ENCODE measurements at places on chromosomes 2 and 18.
A peak's percentile ranks its signal among the peaks of the same experiment; 100 is the strongest.

DNA sequence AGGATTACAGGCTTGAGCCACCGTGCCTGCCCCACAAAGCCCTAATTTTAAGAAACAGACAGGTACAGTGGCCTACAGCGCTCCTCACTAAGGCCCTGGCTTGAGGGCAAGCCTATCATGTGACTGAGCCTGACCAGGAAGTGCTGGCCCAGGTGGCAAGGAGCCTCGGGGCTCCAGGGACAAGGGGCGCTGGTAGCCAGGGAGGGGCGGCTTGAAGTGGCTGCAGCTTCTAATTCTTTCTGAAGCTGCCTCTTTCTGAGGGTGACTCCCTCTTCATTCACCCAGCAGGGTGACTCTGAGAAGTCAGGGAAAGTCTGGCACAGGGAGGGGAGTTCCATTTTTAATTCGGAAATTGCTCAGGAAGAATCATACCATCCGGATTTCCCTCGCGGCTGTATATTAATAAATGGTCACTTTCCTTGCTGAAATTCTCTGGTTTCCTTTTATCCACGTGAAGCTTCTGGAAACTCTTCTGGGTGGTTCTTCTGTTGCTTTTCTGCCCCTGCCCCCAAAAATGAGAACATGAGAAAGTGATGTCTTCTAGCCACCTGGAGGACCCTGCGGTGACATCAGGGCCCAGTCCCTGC lies 115.7 kb downstream of the FAM210A start:
- no peak for ATAC-seq

GRCh38 chr2:218536804-218537494 lies 31.2 kb downstream of the USP37 start:
- ATAC-seq = no peak

GRCh38 chr2:41605311-41605710 lies 442.5 kb upstream of the PKDCC start:
- no peak for ATAC-seq

DNA sequence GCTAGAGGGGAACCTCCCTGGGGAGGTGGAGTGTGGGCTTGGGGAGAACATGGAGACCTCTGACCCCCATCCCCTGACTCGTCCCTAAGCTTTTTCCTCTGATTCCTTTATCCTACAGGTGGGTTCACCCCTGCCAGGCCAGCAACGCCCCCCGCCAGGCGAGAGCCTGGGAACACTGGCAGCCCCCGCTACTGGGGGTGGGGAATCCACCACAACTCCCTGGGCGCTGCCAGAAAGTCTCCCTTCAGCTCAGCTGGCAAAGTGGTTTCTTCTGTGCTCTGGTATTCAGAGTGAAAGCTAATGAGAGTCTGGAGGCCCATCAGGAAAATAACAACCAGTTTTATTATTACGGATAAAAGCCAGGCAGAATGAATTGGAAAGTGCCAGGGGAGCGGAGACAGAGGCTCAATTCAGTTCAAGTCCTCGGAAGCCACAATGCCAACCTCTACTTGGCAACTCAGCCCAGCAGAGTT lies 2.8 kb downstream of the DIPK1C start:
- no peak for ATAC-seq

GRCh38 chr2:133817680-133818566 lies 249.7 kb upstream of the NCKAP5 start:
- peak; percentile 92 for ATAC-seq

DNA sequence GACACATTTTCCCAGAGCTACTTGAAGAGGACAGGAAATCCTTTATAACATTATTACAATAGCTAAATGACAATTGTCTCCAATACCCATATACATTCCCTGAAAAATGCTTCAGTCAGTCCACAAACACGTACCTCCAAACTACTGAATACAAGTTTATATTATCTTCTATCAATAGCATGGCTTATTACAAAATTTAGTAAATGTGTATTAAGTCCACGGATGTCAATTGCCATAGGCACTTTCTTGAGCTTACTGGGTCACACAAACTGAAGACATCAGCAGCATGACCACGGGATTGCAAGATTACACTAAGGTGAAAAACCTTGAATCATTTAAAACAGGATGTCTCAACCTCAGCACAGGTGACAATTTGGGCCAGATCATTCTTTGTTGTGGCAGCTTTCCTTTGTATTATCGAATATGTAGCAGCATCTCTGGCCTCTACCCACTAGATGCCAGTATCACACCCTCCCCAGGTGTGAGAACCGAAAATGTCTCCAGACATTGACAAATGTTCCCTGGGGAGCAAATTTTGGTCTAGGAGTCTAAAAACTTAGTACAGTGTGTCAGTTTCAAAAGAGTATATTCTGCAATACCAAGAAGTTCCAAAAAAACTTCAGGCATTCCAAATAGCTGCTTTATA lies 1.4 kb downstream of the MBD2 start:
- no peak for ATAC-seq

DNA sequence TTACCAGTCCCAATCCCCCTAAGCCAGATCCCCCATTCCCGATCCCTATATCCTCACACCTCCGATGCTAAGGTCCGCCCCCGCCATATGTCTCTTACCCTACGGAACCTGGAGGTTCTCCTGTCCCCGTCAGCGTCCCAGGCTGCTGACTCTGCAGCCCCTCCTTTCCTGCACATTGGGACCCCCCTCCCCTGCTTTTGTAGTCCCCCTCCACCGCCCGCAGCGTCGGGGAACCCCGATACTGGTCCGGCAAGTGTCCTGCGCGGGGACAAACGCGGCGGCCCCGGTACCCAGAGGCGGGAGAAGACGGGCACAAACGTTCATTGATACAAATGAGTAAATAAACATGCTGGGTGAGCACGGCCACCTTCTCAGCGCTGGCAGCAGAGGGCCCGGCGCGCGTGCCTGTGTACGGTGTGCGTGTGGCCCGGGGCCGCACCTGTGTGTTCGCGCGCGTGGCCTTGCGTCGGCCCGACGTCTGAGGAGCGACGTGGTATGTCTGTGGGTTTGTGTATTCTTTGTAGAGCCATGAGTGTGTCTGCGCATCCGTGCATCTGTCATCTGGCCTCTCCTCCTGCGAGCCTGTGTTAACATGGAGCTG lies 2.0 kb upstream of the CYP26B1 start:
- peak; percentile 36 for ATAC-seq

DNA sequence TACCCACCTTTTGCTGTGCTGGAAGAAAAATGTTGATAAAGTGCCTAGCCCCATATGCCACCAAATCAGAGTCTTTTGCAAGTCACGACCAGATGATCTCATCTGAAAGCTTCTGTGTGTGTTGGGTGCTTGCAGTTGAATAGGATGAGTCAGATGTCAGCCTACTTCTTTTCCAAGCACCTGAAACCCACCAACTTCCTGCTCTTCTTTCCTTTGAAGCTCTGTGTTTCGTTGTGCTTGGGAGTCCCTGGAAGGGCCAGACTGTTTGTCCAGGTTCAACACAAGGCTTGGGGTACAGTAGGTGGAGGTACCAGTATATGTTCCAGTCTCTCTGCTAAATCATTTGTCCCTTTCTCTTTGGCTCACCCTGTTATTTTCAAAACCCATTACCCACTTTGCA lies 36.8 kb upstream of the LCLAT1 start:
- no peak for ATAC-seq

DNA sequence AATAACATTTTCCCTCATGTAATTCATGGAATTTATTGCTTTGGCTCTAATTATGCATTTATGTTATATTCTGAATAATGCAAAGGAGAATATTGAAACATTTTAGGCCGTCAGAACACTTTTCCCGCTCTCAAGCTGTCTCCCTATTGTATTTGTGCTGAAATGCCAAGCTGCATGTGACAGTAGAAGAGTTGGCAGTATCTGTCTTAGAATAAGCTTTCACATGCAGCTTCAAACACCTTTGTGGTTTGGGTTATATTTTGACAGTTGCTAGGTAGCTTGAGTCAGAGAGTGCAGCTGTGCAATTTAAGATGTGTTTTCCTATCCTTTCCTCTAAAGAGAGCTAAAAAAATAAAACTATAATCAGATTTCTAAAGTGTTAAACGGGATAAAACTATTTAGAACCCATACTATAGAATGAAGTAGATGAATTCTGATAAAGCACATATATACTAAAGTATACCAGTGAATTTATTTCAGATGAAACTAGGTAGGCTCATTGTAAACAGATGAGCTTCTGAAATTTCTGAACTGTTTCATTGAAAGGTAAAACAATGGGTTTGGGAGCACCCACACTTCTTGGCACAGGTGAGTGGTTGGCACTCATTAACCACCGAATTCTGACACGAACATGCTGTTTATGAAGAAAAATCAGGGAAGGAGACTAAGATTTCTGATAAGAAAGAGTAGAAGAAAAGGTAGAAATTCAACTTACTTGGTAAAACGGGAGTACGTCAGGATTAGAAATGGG lies 43.4 kb downstream of the PLCL1 start:
- ATAC-seq = no peak

- ATAC-seq = peak; percentile 58
Measured at GRCh38 chr2:118013221-118013723, 598 bp downstream of the CCDC93 start.

- ATAC-seq = no peak
Measured at GRCh38 chr18:79629606-79630005, 50.0 kb upstream of the CTDP1 start.

GRCh38 chr18:52826994-52827393 lies 487.0 kb downstream of the DCC start:
- no peak for ATAC-seq

GRCh38 chr2:57554348-57554747 lies 492.3 kb upstream of the VRK2 start:
- no peak for ATAC-seq

DNA sequence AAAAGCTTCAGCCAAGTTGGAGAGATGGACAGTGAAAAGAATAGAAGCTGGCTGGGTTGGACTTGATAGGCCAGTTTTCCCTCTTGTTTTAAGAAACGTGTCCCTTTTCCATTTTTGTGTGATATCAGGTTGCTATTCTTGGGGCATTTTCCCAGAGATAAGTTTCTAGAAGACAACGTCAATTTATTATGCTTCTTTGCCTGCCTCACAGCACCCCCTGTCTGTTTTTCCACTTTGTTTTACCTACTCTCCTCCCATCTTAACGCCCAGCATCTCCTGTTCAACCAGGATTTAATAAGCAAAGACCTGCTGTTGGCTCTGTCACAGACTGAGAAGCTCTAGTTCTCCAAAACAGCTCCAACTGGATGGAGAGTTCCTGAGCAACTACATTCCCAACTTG lies 317.8 kb upstream of the ZNF521 start:
- peak; percentile 36 for ATAC-seq

DNA sequence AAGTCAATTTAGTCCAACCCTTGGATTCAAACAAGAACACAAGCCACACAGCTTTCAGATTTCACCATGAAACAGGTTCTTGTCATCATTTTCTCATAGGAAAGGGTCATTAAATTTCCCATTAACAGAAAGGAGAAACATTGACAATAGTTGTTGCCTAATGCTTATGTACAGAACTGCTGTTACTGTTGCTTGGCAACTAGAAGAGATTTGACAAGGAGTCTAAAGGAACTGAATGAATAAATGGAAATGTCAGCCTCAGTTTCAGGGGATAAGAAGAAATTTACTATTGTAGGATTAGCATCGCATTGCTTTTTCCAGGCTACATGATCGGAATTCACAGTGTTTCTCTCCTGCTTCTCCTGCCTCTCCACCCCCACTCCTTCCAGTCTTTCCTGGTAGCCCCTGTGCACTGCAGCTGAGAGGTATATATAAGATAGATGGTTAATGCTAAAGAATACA lies 90.3 kb downstream of the SPATS2L start:
- ATAC-seq = peak; percentile 55

DNA sequence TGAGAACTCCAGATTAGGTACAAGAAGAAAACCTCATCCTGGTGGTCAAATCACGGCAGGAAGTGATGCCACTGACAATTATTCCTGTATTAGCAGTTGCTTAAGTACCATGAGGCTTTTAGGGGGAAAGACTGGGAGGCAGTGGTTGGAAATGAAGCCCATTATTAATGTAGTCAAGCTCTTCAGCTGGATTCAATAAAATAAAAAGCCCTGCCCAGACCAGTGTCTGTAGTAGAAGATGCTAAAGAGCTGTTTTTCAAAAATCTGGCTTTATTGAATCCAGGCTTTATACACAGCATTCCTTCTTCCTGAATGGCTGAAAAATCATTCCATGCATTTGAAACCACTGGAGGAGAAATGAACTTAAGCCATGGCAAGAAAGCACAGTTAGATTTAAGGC lies 155.2 kb downstream of the BCL2 start:
- ATAC-seq = peak; percentile 27

- peak; percentile 45 for ATAC-seq
Measured at GRCh38 chr2:200578778-200579177, 7.0 kb upstream of the AOX1 start.

DNA sequence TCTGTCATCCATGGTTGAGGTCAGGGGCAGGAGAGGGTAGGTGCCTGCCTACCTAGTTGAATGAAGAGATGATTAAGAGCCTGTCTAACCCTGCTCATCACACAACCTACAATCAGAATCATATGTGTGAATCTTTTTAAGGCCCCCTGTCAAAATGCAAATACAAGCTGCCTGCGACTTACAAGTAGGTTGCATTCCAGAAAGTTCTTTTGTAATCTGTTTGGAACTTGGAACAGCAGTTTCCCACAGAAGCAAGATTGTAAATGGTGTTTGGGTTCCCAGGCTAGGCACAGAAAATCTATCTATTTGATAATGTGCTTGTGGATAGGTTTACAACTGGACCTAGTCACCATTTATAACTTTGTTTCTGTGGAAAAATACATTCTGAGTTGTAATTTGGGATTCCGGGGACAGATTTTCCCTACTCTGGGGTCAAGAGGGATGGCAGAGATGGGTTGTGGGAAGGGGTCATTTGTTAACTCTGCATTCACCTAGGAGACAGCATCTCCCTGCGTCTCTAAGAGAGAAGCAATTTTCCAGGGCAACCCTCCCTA lies 4.4 kb downstream of the LIPG start:
- ATAC-seq = no peak

GRCh38 chr18:52152036-52152435 lies 188.0 kb upstream of the DCC start:
- ATAC-seq = no peak

GRCh38 chr18:51009072-51009471 lies 20.9 kb upstream of the SMAD4 start:
- no peak for ATAC-seq

DNA sequence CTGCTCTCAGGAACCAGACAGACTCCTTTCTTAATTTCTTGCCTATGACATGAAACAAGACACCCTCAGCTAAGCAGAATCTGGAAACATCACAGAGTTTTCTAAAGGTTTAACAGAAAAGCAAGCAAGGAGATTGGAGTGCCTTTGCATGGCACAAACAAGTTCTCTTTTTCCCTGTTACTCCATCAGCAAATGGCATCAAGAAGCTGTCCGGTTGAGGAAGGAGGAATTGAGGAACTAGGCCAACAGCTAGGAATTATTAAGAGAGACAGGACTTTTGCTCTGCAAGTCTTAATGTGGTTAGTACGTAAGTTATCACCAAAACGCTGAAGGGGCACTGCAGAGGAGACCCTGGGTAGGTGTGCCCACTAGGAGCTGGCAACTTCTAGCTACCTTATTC lies 53.2 kb downstream of the NEB start:
- ATAC-seq = no peak

GRCh38 chr18:55243857-55244256 lies 284.6 kb upstream of the CCDC68 start:
- ATAC-seq = peak; percentile 44

GRCh38 chr2:182477774-182478173 lies 50.9 kb upstream of the PDE1A start:
- ATAC-seq = no peak

- peak; percentile 99 for ATAC-seq
Measured at GRCh38 chr2:235263205-235264120, 230.4 kb upstream of the AGAP1 start.

Data from SK-N-SH treated with all-trans-retinoic acid at 6 μM for 48 hours (cell line).